Activated gamma-delta T cell treated with Interleukin-2 at 50 U/mL for 16 hours (primary cell): ENCODE measurements at places on chromosomes 2 and 18.

GRCh38 chr2:164696634-164697033 is 75.4 kb upstream of the GRB14 start:
- DNase-seq, result no peak

- DNase-seq, result no peak
Observed at GRCh38 chr2:148948868-148949267, 73.8 kb downstream of the KIF5C start.

- no peak for DNase-seq
Observed at GRCh38 chr2:227407591-227408151, 19.9 kb upstream of the SCYGR1 start.

DNA sequence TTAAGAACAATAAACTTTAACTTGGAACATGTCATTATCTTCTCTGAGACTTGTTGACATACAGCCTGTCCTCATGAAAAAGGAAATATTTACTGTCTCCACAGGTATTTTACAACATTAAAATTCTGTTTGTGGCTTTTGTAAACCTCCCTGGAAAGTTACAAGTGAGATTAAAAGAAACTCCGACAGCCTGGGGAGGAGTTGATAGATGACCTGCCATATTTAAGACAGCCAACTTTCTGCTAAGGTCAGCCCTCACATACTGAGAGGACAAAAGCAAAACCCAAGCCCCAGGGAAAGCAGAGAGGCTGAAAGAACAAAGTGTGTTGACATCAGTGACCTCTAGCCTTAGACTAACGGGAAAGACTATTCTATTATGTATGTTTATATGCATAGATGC is 350.2 kb downstream of the RIT2 start:
- DNase-seq, result no peak

GRCh38 chr2:111624411-111625156 is 259.4 kb downstream of the ANAPC1 start:
- no peak for DNase-seq

DNA sequence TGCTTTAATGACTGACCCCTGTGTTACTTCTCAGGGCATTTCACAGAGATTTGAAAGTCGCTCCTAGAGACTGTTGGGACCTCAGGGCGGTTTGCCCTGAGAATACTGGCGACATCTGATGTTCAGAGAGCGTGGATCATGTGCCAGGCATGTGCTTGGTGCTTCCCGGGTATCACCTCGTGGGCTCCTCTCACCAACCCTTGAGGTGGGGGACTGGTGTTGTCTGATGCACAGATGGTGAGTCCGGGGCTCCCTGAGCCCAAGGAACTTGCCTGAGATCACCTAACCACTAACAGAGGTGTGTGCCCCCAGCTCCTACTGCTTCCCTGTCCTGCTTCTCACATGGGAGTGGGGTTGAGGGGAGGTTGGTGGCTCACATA is 16.2 kb downstream of the ATOH8 start:
- DNase-seq, result no peak

- DNase-seq, result no peak
Observed at GRCh38 chr2:56624181-56624580, 440.4 kb downstream of the CCDC85A start.

DNA sequence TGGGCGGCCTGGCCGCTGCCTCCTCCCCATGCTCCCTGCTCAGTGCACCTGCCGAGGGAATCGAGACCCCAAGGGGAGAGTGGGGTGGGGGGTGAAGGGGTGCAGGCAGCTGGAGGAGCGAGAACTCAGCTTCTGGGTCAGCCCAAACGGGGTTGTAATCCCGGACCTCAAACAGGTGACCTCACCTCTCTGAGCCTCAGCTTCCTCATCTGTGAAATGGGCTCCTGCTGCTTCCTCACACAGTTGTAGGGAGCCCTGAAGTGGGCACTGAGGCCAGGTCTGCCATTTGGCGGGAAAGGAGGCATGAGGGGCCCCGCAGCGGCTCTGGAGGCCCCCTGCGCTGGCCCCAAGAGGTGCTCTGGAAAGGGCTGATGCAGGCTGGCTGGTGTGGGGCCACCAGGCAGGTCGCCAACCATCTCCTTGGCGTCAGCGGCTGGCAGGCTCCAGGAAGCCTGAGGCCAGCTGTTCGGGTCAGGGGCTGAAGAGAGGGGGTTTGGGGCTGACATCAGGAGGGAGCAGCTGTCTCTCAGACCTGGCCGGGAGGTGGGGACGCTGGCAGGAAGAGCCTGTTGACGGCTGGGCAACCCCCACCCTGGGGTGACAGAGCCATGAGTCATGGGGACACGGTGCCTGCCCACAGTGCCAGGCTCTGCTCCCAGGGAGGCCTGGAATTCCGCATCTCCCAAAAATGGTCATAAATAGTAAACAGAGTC is 4.9 kb downstream of the KLHL30 start:
- DNase-seq, result no peak

DNA sequence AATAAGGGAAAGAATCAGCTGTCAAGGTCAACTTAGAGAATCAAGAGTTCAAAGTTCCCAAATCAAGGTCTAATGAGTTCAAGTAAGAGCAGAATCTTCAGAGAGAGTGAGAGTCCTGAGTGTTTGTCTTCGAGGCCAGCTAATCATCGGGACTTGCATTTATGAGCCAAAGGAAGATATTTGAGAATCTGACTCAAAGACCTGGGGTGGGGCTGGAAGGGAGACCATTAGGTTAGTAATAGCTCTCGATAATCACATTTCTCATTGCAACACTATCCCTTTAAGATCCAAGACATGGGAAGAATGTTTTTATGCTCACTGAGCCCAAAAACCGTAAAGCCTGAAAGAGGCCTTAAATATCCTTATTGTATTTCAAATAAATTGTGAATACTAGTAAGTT is 72.0 kb upstream of the FSHR start:
- DNase-seq, result no peak

GRCh38 chr2:70830366-70830765 is 5.2 kb downstream of the CD207 start:
- DNase-seq, result no peak

DNA sequence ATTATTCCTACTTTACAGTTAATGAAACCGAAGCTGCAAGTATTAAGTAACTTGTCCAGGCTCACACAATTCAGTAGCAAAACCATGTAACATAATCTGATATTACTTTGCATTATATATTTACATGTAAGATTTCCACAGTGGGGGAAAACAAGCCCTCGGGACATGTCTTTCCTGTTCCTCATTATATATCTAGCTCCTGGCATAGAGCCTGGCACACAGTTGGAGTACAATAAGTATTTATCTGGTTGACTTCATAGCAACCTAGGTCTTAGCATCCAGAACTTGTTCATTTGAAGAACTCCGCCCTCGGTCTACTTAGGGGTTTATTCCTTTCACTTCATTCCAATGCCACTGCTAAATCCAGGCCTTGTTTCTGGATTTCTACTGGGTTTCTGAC is 1.6 kb upstream of the RBM45 start:
- DNase-seq, result no peak

DNA sequence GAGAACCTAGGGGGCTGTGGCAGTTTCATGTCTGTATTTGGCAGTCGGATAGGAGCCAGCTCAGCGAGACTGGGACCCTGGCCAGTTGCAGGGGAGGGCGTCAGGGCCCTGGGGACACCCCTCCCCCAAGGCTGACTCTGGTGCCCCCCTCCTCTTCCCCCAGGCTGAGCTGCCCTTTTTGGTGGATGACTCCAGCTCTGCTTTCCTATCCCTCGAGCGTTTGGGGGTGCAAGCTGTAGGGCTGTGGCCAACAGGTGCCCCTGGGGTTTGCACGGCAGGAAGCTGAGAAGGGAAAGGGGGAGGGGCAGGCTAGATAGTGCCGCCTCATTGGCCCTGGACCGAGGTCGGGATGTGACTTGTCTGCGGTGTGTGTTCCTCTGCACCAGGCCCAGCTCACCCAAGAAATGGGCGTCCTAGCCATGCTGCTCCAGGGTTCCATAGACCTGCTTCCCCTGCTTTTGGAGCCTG is 26.4 kb downstream of the SPEG start:
- DNase-seq, result no peak

- no peak for DNase-seq
Observed at GRCh38 chr2:121884078-121884477, 128.6 kb downstream of the TSN start.

- no peak for DNase-seq
Observed at GRCh38 chr2:67486041-67486796, 89.1 kb downstream of the ETAA1 start.

- DNase-seq, result no peak
Observed at GRCh38 chr2:46982351-46983064, 66.9 kb upstream of the MCFD2 start.

GRCh38 chr2:85178980-85179411 is 45.8 kb downstream of the TCF7L1 start:
- no peak for DNase-seq

DNA sequence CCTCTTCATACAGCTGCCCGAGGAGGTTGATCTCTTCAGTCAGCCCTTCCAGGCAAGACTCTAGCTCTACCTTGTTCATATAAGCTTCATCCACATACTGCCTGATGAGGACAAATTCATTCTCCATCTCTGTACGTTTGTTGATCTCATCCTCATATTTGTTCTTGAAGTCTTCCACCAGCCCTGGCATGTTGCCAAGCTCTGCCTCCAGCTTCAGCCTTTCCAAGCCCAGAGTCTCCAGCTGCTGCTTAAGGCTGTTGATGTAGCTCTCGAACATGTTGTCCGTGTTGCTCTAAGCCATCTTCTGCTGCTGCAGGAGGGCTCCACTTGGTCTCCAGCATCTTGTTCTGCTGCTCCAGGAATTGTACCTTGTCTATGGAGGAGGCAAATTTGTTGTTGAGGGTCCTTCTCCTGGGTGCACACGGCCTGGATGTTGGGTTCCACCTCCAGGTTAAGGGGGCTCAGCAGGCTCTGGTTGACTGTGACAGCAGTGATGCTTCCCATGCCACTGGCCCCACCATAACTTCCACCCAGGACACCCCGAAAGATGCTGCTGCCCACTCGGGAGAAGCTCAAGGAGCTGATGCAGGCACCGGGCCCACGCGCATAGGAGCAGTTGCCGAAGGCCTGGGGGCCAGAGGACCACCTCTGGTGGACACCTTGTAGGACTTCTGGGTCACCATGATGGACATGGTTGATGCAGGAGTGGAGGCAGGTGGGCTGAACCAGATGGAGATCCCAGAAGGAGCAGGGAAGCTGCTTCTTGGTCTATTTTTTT is 30.3 kb downstream of the ICA1L start:
- DNase-seq, result no peak

DNA sequence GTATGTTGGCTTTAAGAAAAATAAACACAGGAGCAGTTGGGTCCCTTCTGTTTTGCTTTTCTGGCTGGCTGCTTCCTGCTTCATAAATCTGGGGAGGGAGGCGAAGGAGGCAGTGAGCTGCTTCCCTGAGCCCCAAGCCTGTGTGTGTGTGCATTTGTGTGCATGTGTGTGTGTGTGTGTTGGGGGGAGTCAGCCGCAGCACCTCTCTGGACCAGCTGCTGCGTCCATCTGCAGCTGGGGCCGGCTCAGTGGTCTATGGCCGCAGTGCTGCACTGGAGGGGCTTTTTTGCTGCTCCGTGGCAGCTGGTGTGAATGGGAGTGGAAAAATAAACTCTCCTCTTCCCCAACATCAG is 192.3 kb downstream of the RNF144A start:
- DNase-seq, result no peak

- no peak for DNase-seq
Observed at GRCh38 chr2:107570876-107571275, 255.8 kb upstream of the RGPD4 start.

DNA sequence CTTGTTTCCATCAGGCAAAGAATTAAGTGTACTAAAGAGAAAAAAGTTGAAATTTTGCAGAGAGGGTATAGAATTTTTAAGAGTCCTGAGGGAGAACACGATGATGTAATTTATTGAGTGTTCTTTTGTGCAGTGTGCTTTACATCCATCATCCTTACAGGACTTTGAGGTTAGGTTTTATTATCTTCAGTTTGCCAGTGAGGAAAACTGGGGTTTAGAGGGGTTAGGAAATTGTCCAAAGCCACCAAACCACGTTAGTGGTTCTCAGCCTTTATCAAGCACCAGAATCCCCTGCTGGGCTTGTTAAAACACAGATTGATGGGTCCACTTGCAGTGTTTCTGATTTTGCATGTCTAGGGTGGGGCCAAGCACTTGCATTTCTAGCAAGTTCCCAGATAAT is 277.5 kb downstream of the KCNS3 start:
- DNase-seq, result no peak

- DNase-seq, result no peak
Observed at GRCh38 chr2:12262681-12263436, 453.9 kb upstream of the TRIB2 start.

- DNase-seq, result no peak
Observed at GRCh38 chr2:7525746-7526145, 608.5 kb downstream of the RNF144A start.

DNA sequence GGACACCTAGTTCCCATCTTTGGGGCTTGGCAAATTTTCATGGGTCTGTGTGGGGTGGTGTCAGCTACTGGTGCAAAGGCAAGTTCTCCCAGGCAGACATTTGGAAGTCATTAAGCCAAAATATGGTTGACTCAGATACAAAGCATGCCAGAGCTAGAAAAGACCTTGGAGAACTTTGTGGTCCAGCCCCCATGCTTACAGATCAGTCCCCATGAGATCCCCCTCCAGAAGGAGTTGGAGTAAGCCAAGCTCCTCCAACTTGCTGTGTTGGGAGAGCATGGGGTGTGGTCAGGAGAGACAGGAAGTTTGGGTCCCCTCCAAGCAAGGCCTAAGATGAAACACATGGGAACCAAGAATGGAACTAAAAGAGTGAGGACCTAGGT is 224.5 kb downstream of the CYP26B1 start:
- no peak for DNase-seq

GRCh38 chr2:137797641-137798040 is 166.6 kb upstream of the HNMT start:
- DNase-seq, result no peak

- no peak for DNase-seq
Observed at GRCh38 chr2:40430776-40431599, 20.9 kb downstream of the SLC8A1 start.

DNA sequence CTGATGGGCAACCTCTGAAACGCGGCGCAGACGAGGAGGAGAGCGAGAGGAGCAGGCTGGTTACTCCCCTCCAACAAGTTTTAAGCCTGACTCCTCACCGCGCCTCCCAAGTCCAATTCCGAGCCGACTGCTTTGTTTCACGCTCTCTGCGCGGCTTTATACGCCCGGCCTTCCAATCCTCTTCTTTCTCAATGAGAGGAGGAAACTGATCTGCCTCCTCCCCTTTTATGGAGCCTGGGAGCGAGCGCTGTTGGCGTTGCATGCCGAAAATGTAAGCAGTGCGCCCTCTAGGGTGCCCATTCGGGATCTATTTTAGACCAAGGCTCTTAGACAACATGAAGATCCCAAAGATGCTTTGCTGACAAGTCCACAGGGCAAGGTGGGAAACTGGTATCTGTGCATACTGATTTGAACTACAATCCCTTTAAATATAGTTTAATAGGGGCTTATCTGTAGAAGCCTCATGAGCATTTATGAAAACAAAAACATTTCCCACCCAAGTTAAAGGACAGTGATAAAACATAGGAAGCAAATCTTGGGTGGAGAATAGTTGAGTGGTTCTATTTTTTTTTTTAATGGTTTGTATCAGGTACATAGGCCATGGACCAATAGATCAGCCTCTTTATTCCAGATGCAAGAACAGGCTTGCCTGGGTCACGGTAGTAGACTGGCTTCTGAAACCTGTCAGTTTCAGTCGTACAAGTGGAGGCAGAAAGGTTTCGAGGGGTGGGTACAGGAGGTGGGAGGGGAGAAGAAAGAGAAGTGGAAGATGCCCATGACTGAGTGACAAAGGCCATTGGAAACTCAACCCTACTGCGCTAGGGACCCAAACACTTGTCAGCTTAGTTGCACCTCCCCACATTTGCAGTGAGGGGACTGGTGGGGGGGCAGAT is at the start of gene RND3:
TSS of gene RND3 (minus strand) at position 131 of the 893 bp plus-strand sequence. CDS start 250 bp downstream, outside the sequence.
- DNase-seq, result no peak
